ENCODE measurements at places on chromosomes 2 and 18.
A peak's percentile ranks its signal among the peaks of the same experiment; 100 is the strongest.

- DNase-seq: no peak
Measured at GRCh38 chr2:38763228-38763627, 12.1 kb upstream of the SRSF7 start.

DNA sequence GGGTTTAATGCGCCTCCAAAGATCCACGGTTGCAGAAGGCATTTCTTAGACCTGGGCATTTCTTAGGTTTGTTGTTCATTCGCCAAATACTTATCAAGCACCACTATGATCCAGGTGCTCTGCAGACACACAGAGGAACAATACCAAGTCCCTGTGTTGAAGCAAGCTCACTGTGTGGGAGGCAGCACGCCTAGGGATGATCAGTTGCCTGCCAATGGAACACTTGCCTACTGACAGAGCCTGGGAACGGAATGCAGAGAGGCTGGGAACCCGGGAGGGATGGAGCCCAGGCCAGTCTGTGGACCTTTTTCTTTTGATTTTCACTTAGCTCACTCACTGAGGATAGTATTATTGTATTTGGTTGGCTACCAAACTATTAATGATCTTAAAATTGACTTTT, 1.9 kb upstream of the GRP start:
- no peak for DNase-seq

- no peak for DNase-seq
Measured at GRCh38 chr2:28411956-28412609, 19.4 kb downstream of the FOSL2 start.

DNA sequence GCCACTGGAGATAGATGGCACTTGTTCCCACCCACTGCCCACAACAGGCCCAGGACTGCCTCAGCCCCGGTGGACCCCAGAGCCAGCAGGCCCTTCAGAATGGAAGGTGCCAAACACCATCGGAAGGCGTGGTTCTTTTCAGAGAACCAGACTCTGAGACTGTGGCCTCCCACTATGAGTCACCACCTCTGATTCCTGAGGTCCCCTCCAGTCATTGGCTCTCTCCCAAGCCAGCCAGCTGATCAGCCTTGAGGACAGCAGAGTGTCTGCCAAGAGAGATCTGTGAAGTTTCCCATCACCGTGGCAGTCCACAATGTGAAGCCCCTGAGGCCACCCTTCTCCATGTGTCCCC, 10.4 kb upstream of the MAP3K2 start:
- peak; percentile 50 for DNase-seq

- DNase-seq: no peak
Measured at GRCh38 chr18:76672627-76673026, 149.7 kb upstream of the ZNF236 start.

DNA sequence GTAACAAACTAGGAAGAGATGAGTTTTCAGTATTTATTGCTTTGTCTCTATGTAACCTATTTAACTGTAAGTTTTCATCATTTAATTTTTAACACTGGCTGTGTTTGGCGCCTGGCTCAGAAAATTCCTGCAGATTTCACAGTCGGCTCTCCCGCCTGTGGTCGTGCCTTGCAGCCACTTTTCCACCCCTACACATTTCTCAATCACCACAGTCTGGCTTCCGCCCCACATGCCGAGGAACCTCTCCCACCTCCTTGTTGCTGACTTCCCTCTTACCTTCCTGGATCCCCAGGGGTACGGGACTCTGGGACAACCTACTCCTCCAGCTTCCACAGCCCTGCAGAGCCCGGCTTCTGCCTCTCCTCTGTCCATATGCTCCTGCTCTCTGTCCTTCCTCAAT, 41.6 kb upstream of the MGAT4A start:
- DNase-seq: no peak

- no peak for DNase-seq
Measured at GRCh38 chr2:27991146-27991545, 100.6 kb downstream of the BABAM2 start.

DNA sequence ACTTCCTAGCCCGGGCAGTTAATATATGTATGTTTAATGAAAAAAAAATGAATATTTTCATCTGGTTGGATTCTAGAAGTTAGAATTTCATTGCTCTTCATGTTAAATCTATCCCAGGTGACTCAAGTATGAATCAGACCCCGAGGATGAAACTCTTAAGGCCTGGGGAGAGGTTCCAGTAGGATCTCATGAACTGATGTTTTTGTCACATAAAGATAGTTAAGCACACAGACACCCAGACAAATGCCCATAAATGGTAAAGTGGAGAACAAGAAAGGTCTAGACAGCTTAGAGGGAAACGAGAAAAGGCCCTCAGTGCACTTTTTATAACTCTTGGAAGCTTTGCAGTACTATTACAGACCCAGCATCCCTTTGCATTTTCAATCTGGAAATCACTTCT, 114.1 kb downstream of the RIF1 start:
- no peak for DNase-seq

All from activated CD8-positive, alpha-beta memory T cell treated with anti-CD3 and anti-CD28 coated beads, Interleukin-2, amount 50 U/mL, for 4 hours (primary cell).